ENCODE measurements at places on chromosomes 11 and 22.

DNA sequence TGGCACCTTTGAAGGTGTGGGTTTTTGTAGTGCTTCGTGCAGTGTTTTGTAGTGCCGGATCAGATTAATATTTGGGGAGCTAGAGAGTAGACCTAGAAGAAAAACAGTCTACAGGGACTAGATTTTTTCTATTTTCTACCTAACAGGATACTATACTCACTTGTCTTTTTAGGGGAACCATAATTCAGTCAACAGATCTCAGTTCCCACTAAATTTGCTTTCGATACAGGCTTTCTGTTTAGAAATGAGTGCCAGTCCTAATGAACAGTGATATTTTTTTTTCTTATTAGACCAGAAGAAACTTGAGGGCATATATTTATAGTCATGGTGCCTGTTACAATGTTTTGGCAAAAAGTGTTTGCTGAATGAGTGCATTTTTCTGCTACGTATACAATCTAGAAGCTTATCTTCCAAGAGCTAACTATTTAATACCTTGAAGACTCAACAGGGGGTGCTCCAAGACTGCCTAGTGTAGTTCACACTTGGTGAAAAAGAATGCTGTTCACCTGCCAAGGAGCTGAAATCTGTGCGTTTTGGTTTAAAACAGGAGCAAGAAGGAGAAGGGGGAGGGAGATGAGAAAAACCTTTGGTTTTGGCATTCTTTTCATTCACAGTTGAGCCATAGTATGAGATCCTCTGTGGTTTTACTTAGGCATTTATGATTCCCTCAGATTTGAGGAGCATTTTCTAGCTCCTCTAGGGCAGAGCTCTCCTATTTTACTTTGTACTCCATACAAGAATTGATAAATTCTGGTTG is 44.9 kb upstream of the VSTM5 start:
- DNase-seq = peak; percentile 24

DNA sequence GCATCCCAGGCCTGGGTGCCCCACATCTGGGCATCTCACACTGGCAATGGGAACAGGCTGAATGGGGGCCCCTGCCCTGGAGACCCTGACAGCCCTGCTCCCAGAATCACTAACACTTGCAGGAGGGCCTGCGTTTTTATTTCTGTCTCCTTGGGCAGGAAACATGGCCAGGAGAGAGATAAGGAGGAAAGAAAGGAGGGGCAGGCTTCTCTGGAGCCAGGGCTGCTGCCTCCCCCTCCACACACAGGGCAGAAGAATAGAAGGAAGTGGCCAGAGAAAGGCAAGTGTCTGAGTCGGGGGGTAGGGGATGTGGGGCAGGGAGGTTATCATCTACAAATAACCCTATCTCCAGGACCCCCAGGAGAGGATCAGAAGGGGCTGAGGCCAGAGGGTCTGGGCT is 25.5 kb upstream of the TSPAN18 start:
- DNase-seq = no peak

DNA sequence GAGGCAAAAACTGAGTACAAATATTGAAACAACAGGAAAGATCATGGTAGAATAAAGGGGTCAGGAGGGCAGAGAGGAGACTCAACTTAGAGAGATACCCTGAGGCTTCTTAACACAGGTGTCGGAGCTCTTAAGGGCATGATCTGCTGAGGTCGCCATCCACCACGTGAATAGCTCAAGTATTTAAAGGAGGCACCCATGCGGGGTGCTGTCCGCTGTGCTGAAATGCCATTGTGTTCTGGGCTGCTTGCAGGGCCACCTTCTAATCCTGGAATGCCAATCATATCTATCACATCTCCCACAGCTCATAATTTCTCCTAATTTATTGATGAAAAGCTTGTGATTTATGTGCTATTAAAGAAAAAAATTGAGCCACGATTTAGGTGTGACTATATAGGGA is 90.2 kb downstream of the SEZ6L start:
- DNase-seq = peak; percentile 4

GRCh38 chr11:90874986-90875385 is 652.1 kb upstream of the CHORDC1 start:
- DNase-seq = no peak

GRCh38 chr22:33470456-33470855 is 412.3 kb upstream of the SYN3 start:
- DNase-seq = no peak

DNA sequence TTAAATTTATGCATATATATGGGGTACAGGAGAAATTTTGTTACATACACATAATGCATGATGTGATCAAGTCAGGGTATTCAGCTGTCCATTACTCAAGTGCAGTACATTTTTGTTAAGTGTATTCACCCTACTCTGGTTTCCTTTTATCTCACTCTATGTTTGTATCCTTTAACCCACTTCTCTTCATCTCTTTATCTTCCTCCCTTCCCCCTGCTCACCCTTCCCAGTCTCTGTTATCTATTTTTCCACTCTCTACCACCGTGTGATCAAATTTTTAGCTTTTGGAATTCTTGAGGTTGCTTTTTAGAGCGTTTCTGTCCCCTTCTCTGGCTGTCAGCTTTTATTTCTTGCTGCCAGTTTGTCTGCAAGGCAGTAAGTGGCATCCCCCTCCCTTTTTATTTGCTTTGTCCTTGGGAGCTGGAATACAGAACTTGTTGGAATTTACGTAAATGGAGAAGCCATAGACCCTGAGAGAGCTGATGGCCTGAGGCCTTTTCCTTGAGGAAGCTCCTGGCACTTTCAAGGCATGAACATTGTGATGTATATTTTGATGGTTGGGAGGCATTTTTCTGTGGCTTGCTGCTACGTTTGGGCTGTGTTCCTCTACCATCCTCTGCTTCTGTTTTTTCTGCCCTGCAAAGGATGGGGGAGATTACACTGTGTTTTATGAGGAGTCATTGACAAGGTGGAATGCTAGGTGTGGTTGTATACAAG is 148.6 kb downstream of the LDLRAD3 start:
- DNase-seq = no peak

DNA sequence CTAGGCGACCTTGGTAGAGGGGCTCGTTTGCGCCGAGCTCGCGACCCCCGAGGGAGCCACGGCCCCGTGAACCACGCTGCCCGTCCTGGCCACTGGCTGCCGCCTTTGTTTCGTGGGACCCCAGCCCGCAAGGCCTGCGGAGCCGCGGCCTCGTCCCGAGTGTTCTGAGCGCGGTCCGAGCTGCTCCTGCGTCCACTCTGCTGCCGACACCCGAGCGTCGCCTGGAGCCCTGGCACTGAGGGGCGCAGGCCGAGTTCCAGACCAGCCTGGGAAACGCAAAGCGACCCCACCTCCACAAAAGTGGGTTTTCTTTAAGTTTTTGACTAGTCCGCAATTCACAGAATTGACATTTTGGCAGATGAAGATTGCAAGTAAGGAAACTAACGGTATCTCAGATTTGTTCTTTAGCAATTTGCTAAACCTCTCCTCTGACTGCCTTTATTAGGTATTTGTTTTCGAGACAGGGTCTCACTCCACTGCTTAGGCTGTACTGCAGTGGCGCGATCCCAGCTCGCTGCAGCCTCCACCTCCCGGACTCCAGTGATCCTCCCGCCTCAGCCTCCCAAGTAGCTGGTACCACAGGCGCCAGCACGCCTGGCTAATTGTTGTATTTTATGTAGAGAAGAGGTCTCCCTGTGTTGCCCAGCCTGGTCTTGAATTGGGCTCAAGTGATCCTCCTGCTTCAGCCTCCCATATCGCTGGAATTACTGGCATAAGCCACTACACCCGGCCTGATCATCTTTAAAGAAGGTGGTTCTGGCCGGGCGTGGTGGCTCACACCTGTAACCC is 879 bp upstream of the RNH1 start:
- DNase-seq = no peak

DNA sequence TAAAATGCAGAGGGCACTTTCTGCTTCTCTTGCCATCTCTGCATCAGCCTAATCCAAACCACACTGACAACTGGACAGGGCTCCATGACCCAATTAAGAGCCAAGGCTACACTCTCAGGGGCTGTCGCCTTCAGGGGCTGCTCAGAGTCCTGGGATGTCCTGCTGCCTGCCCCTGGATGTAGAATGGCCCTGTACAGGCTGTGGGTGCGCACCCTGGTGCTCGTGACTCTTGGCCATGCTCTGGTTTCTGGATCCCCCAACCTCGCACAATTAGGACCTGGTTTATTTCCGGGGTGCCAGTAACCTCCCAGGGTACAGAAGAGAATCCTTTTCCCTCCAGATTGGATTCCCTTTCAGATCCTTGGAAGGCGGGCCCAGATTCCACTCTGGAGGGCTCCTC is 11.3 kb downstream of the IFT27 start:
- DNase-seq = no peak

- DNase-seq = no peak
Measured at GRCh38 chr11:119787074-119787461, 58.1 kb upstream of the NECTIN1 start.

DNA sequence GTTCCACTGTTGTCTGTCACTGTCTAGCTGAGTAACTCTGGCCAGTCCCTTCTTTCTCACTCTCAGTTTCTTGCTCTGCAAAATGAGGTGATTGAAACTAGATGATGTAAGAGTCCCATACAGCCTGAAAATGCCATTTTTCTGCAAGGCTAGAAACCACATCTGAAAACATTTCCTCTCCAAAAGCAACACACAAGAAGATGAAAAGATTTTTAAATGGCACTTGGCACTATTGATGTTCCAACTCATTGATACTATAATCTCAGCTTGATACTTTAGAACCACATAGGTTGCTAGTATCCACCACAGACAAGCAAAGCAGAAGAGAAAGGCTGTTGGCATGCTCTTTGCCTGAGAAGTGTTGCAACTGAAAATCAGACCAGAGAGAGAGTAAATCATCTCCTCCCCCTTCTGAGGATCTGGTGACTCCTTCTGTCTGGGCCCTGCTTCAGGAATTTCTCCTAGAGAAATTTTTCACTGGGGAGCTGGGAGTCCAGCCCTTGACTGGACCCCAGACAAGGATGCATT is 1217.9 kb downstream of the LRRC4C start:
- no peak for DNase-seq

GRCh38 chr11:101584129-101584515 is 315 bp upstream of the TRPC6 start:
- DNase-seq = no peak

- DNase-seq = no peak
Measured at GRCh38 chr11:66337103-66337899, 1.1 kb upstream of the RIN1 start.

GRCh38 chr11:6476571-6476970 is 2.8 kb upstream of the TRIM3 start:
- no peak for DNase-seq

DNA sequence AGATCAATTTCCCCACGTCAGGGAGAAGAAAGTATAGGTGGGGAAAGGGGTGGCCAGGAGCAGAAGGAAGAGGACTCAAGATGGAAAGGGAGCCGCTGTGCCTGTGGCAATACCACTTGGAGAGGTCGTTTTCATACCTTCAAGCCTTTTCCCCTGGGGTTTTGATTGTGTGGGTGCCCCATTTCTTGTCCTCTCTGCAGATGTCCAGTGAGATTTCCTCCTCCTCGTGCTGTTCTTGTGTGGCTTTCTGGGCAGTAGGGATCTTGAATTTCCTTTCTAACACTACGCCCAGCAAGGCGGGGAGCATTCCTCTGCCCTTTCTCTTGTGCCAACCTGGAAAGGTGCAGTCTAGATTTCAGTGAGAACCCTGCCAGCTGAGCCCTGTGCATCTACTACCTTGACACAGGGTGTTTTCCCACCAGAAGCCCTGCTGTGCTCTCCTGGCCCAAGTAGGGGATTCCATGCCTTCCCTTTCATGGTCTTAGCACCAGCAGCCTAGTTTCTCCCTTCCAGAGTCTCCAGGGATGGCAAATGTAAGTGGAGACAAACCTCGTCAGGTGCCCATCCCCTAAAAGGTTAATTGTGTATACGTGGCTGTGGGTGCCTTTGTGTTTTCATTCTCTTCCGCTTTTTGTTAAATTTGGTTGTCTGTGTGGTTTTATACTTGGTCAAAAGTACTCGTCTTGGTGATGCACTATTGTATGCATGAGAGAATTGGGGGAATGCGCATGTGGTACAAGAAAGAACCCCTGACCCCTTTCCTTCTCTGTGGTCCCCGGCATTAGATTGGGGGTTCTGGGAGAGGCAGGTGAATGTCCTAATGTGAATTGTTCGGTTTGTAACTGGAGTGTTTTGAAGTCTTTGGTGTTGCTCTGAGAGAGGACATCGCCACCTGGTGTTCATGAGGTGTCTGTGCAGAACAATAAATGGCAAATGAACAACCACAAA is 71.4 kb upstream of the MPEG1 start:
- DNase-seq = peak; percentile 42

DNA sequence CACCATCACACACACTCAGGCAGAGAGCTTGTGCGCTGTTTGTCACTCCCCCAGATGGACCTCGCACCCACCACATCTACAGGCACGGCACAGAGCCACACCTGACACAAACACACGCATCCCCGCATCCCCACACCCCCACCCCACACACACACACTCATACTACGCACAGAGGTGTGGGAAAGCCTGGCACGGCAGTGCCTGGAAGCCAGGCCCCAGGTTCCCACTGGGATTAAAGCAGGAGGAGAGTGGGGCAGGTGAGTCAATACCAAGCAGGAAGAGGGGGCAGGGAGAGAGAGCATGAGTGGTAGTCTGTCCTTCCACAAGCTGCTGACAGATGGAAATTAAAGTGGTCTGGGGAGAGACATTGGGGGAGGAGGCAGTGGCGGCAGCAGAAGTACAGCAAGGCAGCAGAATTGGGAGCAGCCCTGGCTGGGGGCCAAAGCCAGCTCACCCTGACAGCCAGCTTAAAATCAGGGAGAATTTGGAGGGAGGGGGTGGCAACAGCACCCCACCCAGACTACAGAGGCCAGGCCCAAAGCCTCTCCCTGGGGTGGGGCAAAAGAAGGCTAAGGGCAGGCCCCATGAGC is 20.7 kb downstream of the TNKS1BP1 start:
- no peak for DNase-seq

DNA sequence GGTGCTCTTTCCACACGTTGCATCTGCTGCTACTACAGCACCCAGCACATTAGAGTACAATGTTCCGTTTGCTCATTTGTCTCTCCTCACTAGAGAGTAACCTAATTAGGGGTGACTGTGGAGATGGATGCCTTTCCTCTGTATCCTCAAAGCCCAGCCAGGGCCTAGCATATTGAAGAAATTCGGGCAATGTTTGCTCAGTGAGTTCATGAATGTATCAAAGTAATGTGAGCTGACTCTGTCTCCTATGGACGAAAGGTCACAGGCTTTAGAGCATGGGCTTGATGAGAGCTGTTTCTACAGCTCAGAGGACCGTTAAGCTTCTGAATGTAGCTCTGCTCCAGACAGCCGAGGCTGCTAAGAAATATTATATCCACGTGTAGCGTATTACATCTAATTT is 67.5 kb downstream of the C11orf58 start:
- no peak for DNase-seq

DNA sequence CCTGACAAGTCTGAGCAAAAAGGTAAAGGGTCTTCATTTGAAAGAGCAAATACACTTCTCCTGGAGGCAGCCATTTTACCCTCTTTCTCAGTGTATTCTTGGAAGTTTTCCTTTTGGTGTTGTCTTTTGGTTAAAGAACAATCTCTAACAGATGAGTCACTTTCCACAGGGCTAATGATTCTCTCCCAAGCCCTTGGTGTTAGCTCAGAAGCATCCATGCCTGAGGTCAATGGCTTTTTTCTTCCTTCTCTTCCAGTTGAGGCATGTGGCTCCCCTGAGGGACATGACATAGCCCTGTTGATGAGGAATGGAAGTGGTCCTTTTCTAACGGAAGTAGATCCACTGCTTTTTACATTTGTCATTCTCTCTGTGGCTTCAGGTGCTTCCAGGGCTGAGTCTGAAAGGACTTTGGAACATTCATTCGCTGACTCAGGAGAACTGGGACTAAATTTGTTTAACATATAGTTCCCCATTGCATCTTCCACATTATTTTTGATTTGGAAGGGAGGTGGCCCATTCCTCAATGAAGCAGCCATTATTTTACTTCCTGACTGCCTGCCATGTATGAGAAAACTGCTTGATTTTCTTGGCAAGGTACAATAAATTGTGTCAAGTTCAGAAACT is 13.8 kb upstream of the POGLUT3 start:
- peak; percentile 65 for DNase-seq
